Stimulated activated CD8-positive, alpha-beta memory T cell treated with anti-CD3 and anti-CD28 coated beads, Interleukin-4, amount 100 ng/mL, for 4 hours (primary cell): ENCODE measurements at places on chromosomes 2 and 18.

DNA sequence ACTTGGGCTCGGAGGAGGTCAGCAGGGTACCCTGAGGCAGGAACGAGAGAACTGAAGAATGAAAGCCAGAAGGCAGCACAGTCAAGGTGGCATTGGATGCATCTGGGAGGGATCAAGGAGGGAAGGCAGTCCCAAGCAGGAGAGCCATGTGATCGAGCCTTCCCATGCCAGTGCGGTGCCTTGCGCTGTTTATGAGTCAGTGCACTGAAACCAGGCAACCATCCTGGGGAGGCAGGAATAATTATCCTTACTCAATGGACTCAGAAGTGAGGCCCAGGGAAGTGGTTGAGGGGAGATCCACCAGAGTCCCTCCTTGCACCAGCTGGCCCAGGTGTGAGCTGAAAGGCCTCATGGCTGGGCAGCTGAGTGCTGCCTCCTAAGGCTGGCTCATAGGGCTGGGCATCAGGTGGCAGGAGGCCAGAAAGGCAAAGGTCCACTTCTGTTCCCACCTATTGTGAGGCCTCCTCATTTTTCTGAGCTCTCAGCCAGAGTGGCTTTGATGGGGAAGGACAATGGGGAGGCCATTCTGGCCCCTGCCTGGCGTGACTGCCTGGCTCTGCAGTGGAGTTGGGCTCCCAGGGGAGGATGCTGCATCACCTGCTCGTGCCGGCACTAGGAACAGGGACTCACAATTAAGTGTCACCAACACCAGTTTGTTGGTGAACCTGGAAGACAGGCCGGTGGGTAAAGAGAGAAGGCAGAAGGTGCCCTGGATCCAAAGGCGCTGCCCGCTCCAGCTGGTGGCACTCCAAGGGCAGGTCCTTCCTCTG is 82.3 kb downstream of the TFCP2L1 start:
- DNase-seq, result no peak

GRCh38 chr2:25341011-25341727 is 556 bp downstream of the DNMT3A start:
- no peak for DNase-seq

DNA sequence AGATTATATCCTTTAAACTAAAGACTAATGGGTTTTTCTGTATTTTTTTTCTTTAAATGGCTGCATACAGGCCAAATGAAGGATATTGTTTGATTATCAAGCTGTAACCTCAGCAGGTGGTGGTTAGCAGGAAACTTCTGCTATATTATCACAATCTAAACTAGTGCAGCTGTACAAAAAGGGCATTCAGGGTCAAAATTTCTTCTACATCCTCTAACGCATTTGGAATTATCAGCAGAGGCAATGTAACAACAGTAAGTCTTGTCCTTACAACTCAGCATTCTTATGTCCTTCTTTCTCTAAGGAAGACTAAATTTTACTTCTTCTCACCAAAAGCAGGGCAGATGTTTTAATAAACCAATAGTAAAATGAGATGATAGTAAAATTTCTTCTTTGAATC is 135.8 kb upstream of the FN1 start:
- DNase-seq, result no peak

DNA sequence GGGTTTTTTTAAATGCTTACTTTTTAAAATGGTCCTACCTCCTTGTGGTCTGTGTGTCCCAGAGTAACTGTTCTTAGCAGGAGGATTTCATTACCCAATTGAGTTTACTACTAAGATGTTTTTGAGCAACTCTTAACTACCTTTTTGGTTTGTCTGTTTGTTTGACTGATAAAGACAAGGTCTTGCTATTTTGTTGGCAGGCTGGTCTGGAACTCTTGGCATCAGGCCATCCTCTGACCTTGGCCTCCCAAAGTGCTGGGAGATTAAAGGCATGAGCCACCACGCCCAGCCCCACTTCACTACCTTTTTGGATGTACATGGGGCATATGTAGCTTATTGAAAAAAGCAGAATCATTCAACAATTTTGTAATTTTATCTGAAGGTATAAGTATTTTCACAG is 14.9 kb downstream of the MRPS9 start:
- DNase-seq, result no peak
